Adrenal gland (tissue), 19 donors: ENCODE measurements at places on chromosomes 6 and 20.
A peak's percentile ranks its signal among the peaks of the same experiment; 100 is the strongest.

GRCh38 chr6:167058261-167058660 lies 59.1 kb downstream of the CEP43 start:
- peak; percentile 80 for DNase-seq

- no peak for DNase-seq
These were observed 13.9 kb upstream of the AARS2 start for GRCh38 chr6:44327096-44327495.

DNA sequence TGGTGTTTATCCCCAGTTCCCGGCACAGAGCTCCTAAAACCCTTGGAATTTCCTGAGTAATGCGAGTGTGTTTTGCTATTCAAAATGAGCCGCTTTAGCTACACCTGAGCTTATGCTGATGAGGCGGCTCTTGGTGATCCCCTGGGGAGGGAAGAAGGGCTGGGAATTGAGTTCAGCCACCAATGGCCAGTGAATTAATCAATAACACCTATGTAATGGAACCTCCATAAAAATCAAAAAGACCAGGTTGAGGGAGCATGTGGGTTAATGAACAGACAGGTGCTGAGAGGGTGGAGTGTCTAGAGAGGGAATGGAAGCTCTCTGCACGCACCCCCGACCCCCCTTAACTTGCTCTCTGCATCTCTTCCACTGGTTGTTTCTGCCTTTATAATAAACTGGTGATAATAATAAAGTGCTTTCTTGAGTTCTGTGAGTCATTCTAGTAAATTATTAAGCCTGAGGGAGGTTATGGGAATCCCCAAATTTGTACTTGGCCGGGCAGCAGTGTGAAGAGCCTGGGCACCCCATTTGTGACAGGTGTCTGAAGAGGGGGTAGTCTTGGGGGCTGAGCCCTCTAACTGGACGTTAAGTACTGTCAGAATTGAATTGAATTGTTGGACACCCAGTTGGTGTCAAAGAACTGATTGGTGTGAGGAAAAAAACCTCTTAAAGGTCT lies 24.6 kb upstream of the SERPINB1 start:
- DNase-seq: no peak

DNA sequence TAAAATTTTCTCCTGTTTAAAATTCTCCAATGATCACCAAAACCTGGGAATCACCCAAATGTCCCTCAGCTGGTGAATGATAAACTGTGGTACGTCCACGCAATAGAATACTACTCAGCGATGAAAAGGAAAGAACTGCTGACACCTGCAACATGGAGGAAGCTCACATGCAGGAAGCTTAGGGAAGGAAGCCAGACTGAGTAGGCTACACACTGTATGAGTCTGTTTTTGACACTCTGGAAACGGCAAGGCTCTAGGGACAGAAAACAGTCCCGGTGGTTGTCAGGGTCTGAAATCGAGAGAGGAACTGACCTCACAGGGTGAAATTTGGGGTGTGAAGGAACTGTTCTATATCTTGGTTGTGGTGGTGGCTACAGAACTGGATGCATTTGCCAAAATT lies 25.2 kb upstream of the TLDC2 start:
- no peak for DNase-seq

GRCh38 chr20:38002422-38002821 lies 30.8 kb downstream of the TTI1 start:
- peak; percentile 46 for DNase-seq

DNA sequence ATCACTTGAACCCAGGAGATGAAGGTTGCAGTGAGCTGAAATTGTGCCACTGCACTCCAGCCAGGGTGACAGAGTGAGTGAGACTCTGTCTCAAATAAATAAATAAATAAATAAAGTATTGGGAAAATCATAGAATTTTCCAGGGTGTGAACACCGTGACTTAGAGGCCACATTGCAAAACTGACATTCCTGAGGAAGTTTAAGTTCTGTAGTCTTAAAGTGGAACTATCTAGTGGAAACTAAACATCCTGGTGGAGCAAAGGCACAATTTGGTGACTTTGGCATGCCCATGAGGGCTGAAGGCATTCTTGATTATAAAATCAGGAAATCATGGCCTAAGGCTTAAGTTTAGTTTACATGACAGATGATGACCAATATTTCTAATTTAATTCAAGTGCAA lies 32.7 kb upstream of the MCM3 start:
- no peak for DNase-seq

GRCh38 chr6:136383268-136383937 lies 93.8 kb upstream of the BCLAF1 start:
- no peak for DNase-seq

DNA sequence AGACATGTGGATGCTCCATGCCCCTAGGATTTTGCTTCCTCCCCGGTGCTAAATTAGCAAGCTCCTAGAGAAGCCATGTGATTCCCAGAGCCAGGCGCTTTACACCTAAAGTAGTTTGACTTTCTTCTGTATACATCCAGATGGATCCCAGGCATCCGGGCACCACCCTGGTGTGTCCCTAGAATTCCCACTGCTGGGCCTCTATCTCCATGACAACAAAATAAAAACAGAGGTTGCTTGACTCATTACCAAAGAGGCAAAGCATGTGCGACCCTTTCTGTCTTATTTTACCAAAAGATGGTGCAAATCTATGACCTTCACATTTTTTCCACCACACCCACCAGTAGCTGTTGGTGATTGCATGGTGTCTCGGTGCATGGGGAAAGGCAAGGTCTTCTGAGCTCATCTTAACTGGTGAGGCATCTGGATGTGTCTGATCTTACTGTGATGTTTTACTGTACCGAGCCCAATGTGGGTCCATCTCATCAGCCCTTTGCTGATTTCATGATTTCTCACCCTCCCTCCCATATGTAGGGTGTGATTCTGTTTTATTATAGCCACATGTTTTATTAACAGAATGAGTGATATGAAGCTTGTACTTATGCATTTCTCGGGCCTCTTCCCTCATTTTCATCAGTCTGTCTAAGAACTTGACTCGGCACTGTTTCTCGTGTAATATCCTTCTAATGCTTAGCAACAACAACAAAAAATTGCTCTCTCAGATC lies 27.4 kb upstream of the VAPB start:
- no peak for DNase-seq

- DNase-seq: no peak
These were observed 185.0 kb downstream of the HS3ST5 start for GRCh38 chr6:114157848-114158247.

DNA sequence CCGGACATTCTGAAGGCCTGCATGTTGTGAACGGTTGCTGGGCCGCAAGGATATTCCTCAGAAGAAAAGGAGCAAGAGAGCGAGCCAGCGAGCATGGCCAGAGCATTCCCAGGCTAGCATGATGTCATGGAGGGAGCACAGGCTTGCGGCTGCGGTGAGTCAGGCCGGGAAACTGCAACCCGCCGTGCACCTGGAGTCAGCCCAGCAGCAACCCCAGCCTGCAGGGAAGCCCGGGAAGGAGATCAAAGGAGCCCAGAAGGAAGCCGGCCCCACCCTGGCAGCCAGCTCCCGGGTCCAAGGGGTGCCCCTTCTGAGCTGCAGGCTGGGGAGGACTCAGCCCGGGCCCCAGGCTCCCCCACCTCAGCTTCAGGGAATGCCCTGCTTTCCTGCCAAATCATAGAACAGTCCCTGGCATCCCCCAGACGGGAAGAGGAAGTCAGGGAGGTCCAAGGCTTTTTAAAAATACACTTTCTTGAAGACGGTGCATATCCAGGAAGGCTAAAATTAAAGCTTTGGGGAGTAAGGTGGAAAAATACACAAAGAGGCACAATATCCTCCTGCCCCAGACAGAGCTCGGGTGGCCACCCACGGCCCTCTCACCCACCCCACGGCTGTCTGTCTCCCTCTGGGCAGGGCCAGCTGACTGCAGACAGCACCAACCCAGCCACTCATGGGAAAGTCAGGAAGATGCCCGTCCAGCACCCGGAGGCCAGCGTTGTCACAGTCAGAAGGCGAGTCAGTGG lies 53.7 kb downstream of the BMP7 start:
- DNase-seq: peak; percentile 49

GRCh38 chr6:37391120-37391519 lies 37.3 kb downstream of the RNF8 start:
- DNase-seq: no peak

GRCh38 chr6:125358898-125359297 lies 57.1 kb upstream of the HDDC2 start:
- no peak for DNase-seq

DNA sequence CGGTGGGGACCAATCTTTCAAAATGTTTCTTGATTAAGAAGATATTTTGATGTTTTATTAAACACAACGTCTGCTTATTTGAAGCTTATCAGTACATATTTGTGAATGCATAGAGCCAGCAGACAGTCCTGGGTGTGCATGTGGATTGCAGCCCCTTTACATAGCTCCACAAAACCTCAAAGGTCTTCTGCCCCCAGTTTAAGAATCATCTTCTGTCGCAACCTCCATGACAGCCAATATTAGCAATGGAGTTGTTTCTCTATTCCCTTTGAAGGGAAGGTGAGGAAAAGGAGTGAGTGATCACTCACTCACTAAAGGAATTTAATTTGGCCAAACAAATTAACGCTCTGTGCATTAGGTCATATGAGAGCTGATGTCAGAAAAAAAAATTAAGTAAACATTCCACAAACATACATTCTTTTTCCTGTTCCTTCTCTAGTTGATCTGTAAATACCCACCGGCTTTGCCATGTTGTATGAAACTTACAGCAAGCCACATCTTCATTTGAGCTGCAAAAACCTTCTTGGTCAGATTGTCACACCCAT lies 152.9 kb downstream of the SIM1 start:
- DNase-seq: no peak

DNA sequence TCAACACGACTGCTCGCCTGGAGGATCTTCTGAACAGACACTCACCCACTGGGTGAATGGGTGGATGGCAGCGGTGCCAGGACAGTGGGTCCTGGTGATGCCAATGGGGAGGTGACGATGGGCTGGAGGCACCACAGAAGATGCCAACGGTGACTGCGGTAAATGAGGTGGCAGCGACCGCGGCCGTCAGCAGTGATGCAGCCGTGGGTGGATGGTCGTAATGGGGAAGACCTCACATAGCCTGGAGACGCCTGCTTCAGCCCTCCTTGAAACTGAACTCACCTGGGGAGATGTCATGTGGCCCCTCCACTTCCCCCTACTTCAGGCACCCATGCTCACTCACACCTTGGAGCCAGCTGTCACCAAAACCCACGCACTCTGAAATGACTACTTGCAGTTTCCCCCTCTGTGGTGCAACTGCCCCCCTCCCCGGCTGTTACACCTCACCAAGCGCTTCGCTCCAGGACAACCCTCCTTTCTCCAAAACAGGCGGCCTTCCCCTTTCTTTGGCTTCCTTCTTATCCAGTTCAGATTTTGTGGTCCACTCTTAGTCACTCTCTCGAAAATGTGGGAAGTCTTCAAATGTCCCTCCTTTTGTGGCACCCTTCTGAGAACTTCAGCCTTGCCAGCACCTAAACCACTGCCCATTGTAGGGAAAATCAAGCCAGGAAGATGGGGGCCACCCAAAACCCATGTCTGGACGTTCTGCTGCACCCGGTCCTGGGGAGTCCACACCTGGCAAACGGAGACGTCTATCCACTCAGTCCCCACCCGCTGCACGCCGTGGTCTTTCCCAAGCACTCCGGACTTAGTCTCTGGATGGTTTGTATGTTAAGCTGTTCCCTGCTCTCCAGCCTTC lies 10.4 kb upstream of the ABHD16B start:
- DNase-seq: no peak

DNA sequence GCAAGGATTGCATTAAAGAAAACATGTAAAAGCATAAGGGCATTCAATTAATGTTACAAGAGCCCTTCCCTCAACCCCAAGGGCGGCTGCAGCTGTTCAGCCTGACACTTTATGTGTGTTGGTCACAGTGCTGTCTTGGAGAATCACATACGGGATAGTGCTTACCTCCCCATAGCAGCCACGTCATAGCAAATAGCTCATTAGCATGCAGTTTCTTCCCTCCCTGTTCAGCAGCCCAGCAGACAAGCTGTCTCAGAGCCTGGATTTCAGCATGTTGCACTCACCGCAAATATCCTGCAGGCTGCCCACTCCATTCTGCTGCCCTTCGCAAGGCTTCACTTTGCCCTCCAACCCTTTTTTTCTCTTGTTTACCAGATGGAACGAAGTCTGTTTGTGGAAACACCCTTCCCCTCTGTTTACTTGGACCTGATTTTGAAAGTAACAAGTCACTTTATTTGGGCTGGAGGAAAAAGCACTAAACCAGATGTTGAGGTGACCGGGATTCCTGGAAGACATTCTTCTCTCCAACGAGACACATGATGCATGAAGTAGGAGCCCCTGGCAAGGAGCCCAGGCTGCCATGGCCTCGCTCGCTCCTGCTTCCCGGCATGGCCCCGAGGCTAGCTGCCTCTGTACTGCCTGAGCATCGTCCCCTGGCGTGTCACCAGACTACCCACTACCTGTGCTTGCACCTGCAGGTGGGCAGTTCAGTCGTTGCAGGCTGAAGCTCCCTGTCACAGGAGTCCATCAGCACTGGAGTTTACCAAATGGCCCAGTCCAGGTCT lies 151.6 kb upstream of the GMDS start:
- peak; percentile 33 for DNase-seq

GRCh38 chr6:18260448-18261106 lies 3.8 kb downstream of the DEK start:
- DNase-seq: peak; percentile 29

DNA sequence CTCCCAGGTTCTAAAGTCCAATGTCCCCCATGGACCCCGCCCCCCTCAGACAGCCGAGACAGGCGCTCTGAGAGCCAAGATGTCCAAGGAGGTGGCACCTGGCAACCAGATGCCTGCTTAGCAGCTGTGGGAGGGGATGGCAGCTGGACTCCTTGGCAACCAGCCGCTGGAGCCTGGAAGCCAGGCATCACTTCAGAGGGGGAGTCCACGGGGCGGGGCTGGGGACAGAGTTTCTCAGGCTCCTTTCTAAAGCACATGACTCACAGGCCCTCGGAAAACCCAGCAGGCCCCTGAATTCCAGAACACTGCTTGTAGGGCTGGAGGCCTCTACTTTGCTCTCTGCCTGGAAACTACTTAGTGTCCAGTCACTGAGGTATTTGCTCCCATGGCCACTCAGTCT lies 51.5 kb downstream of the PREX1 start:
- DNase-seq: no peak

DNA sequence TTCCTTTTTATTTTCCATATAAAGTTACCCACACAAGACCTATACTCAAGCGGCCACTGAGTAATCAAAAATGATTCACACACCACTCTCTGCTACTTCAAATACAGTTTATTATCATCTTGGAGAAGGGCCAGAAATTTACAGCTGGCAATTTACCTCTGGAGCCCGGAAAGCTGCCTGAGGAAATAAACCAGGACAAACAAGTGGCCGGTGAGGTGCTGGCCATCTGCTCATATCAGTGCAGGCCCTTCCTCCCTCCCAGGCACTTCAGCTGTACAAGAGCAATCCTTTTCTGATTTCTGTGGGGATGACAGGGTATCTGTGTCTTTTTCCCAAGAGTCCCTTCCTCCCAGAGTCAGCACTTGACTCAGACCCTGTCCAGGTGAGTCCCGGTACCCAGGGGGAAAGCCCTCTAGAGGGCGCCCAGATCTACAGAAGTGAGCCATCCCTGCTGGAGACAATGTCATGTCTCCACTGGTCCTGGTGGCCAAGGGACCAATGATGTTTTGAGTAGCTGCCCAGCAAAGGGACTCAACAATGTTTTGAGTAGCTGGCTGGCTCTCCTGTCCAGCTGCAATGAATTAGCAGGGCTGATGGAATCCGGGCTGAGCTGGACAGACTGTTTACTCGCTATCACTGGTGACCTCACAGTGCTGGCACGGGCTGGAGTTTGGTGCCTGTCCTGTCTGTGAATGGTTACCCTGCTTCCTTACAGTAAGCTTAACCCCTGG lies 23.6 kb downstream of the LRP11 start:
- DNase-seq: peak; percentile 75
